ENCODE measurements at places on chromosomes 13 and 19.

DNA sequence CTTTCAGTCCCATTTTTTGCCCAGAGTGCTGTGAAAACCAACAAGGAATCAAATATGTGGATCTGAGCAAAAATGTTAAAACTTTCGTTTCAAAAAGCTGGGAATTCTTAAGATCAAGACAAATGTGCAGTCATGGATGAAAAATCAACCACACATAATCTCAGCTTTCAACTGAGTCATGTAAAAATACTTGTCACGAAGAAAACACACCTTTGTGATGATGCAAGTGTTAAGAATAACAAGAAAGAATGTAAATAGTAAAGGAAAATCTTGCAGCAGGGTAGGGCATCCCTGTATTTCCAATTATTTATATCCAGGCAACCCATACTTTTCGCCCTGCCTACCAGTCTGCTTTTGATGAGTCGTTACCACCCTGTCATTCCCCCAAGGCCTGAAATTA, 27.4 kb upstream of the DCLK1 start:
- DNase-seq = peak; percentile 35

DNA sequence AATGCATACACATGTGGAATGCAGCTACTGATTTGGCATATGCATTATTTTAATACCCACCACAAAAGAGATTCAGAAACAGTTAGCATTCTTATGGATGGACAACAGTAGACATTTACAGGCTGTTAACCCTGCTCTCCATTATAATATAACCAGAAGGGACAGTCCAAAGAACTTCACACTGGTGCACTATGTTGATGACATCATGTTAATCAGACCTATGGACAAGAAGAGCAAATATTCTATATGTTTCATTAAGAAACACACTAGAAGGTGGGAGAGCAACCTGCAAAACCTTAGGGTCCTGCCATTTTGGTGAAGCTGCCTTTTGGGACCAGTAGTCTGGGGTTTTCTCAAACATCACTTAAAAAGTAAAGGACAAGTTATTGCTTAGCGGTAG, 701.3 kb downstream of the UQCRFS1 start:
- DNase-seq = no peak

DNA sequence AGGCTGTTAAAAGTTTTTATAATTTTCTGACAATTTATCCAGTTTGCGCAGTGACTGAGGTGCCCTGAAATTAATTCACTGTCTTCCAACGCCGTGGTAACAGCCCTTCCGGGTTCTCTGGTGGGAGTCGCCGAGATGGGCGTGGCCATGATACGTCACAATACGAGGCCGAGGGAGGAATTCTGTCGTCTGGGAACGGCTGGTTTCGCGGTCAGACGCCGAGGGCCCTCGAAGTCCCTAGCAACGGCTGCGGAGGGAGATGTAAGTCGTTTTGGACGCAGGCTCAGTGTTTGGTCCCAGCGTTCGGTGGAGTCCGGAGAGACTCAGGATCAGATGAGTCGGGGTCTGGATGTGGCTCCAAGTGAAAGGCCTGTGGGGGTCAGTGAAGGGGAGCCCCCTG, 21.7 kb downstream of the ZNF613 start:
- no peak for DNase-seq

DNA sequence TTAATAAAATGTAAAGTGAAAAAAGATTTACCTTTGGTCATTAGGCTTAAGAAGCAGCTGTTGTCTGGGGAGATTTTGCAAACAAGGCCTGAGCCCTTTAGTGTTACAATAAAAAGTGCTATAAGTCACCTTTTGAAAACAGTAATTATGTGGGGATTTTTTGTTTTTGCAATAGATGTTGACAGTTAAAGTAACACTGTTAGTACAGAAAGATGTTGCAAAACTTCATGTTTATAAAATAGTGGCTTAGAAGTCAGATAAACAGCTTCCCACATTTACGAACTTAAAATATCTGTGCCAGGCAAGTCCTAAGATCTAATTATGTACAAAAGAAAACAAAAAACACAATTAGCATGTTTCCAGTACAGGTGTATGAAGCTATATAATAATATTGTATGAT, 138.0 kb upstream of the IRS2 start:
- DNase-seq = no peak

GRCh38 chr13:73286942-73287620, 228.3 kb downstream of the KLF5 start:
- DNase-seq = peak; percentile 62

DNA sequence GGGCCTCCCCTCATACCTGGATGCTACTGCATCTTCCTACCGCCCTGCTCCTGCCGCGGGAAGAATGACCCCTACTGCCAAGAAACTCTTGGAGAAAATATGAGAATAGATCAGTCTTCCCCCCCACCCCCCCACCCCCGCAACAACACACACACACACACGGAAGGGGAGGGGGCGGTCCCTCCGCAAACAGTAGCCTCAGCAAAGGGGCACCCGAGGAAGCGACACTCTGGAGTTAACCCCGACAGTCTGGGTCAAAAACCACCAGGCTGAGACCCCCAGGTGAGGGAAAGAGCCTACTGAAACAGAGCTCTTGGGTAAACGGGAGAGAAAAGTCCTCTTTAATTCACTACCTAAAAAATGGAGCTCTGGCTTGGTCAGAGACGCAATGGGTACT, 1.2 kb downstream of the MED26 start:
- peak; percentile 53 for DNase-seq

DNA sequence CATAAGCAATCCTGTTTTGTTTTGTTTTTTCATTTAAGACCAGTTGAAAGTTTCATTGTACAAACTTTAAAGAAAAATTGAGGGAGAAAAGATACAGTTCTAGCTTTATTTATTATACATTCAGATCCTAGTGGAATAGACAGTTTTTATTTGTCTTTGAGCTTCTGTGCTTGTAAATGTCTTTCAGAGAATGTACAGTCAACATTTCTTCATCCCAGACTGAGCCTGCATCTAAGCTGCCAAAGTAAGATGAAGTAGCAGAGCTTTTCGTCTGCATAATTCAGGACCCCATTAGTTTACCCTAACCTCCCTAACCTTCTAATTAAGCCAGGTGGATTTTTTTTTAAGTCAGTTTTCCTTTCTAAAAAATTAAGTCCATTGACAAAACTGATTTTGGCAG, 516.7 kb upstream of the HTR2A start:
- DNase-seq = no peak

- DNase-seq = peak; percentile 27
These were observed 21.1 kb upstream of the CFAP97D2 start for GRCh38 chr13:114157869-114158495.

DNA sequence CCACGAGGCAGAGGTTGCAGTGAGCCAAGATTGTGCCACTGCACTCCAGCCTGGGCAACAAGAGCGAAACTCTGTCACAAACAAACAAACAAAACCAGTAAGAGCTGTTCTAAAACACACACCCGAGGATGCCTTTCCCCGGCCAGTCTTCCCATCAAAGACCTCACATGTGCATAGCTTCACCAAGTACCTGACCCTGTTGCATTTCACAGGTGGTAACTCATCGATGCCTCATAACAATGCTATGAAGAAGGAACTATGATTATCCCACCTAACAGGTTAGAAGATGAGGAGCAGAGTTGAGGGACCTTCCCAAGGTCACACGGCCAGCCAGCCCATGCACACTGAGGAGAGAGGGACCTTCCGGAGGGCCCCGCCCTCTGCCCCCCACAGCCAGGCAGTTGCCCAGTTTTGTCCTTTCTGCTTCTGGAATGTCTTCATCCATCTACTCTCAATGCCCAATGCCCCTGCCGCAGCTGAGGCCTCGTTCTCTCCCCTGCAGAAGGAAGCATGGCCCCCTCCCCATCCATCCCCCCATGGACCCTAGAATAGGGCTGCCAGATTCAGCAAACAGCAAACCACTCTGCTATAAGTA, 16.8 kb upstream of the LENG8 start:
- DNase-seq = peak; percentile 76

- DNase-seq = no peak
These were observed 765.4 kb upstream of the SPRY2 start for GRCh38 chr13:81106348-81106747.

- no peak for DNase-seq
These were observed 3.8 kb downstream of the NPAS1 start for GRCh38 chr19:47023448-47023794.

DNA sequence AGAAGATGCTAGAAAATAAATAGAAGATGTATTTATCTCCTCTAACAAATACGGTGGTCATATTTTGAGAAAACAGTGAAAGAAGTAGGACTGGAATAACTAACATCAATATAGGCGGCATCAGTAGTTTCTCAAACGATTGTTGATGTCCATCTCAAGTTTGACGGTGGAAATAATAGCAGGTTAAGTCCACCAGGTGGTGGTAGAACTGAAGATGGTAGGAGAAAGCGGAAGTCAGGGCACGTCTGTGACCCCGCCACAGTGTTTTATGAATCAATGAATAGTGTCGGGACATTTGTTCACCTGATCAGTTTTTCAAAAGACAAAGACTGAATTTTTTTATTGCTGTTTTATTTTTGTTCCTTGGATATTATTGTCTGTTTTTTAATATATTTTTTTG, 706.4 kb upstream of the SLC10A2 start:
- DNase-seq = no peak

- no peak for DNase-seq
These were observed 37.5 kb upstream of the C19orf12 start for GRCh38 chr19:29752450-29753025.

DNA sequence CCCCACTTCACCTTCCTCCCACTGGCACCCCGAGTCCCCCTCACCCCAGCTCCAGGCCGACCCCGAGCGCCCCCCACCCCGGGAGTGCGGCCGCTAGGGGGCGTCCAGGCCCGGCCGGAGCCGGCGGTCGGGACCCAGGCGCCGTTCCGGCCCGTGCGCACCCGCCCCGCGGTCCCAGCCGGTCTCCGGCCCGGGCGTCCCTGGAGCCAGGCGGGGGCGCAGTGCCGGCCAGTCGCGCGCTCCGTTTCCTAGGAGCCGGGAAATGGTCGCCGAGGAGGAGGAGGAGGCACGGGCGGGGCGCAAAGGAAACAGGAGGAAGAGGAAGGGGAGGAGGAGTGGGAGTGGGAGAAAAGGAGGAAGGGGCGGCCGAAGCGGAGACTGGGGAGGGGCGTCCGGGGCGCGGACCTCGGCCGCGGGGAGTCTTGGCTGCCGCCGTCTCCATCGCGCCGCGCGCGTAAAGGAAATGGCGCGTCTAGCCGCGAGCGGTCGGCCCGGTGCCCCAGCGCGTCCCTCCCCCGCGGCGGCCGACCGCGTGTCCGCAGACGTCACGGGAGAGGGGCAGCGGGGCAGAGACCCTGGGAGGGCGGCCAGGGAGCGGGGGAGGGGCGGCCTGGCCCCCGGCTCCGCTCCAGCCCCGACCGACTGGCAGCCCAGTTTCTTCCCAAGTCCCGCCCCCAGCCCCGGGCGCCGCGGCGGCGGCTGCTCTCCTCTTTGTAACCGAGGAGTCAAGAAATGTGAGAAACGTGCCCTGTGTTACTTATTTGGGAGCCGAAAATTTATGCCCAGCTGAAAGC, 1.1 kb upstream of the KCTD15 start:
- peak; percentile 82 for DNase-seq

GRCh38 chr13:27264181-27264580, 6.4 kb upstream of the RASL11A start:
- DNase-seq = no peak

DNA sequence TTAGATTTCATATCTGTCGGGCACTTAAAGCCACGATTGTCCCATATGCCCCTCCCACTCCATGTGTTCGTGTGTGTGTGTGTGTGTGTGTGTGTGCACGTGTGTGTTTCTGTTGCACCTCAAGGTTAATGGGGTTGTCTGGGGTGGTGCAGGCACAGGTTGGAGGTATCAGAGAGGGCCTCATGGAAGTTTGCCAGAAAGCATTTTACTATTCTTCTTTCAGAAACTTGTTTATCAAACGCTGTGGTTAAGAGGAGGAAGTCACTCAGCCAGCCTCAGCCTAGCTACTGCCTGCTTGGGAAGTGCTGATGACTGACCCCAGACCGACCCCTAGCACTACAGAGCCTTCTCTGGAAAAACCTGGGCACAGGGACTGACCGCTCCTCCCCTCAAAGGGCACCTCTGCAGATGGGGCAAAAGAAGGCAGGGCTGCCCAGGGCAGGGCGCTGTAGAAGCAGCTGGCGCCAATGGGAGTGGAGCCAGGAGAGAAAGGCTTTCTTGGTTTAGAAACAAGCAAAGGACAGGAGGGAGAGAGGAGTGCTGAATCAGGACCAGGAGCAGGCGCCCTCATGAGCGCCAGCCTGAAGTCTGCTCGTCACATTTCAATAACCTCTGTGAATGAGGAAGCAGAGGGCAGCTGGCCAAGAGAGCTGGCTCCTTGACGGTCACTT, 3.9 kb downstream of the SIAH3 start:
- DNase-seq = no peak

- no peak for DNase-seq
These were observed 92.3 kb downstream of the URI1 start for GRCh38 chr19:30034321-30034720.

DNA sequence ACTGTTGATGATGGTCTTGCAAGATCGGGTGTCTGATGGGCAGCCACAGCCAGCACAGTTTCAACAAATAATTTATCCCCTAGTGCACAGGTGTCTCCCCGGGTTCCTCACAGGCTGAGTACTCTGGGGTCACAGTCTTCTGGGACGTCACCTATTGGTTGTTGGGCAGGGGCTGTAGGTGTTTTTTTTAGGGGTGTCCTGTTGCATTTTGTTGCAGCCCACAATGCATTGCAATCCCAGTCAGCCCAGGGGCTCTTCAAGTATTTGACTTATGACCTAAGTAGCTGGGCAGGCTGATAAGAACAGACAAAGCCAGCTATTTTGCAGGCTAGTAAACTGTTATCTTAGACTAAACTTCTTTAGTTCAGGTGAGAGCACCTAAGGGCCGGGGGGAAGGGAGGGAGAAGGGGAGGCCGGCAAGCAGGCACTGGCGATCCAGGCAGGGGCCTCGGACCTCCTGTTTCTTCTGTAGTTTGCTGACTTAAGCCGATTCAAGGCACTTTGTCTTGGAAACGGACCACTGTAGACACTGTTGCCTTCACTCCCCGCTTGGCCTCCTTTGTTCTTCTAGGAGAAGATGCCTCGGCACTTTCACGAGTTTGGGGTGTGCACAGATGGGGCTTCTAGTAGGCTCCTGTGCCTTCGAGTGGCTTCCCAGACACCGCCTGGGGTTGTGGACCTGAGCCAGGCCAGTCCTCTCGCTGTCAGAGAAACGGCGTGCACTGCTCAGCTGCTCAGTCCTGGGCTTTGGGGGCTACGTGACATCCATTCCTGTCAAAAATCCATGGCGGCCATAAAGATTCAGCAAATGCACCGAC, 33.9 kb upstream of the GRTP1 start:
- no peak for DNase-seq

DNA sequence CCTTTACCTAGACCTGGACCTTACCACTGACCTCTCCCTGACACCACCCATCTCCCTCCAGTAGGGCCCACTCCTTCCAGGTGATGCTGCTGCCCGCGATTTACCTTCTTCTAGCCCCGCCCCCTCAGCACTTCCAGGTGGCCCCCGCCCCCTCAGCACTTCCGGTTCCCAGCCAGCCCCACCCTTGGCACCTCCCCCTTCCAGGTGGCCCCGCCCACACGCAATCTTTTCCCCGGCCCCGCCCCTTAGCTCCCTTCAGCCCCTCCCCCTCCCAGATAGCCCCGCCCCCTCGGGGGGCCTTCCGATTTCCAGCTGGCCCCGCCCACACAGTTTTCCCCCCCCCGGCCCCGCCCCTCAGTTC, 586 bp downstream of the LIG1 start:
- DNase-seq = peak; percentile 97

All from RWPE1 (cell line).